ENCODE measurements at places on chromosomes 1 and 21.

DNA sequence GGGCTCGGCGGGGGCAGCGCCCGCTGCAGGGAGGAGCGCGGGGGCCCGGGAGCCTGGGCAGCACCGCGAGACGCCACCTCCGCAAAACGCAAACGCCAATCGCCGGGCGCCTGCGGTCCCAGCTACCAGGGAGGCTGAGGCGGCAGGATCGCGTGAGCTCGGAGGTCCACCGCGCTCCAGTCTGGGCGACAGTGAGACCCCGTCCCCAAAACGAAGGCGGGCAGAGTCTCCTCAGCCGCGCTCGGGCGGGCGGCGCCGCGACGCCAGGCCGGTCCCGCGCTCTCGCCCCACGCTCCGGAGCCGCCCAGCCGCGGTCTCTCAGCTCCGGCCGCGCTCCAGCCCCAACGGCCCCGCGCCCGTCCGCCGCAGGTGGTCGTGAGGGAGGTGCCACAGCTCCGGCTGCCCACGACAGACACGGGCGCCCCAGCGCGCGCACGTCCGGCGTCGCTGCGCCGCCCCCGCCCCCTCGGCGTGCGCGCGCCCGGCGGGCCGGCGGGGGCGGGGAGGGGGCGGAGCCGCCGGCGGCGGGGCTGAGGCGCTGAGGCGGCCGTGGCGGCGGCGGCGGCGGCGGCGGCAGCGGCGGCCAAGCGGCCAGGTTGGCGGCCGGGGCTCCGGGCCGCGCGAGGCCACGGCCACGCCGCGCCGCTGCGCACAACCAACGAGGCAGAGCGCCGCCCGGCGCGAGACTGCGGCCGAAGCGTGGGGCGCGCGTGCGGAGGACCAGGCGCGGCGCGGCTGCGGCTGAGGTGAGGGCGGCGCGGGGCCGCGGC is at the start of gene ADARB1:
Gene ADARB1, plus strand, starts transcription at position 533 of the 770 bp plus-strand sequence. CDS start 97,077 bp downstream, outside the sequence.
- no peak for DNase-seq

GRCh38 chr1:99180915-99181314 is 83.4 kb upstream of the PLPPR4 start:
- no peak for DNase-seq

DNA sequence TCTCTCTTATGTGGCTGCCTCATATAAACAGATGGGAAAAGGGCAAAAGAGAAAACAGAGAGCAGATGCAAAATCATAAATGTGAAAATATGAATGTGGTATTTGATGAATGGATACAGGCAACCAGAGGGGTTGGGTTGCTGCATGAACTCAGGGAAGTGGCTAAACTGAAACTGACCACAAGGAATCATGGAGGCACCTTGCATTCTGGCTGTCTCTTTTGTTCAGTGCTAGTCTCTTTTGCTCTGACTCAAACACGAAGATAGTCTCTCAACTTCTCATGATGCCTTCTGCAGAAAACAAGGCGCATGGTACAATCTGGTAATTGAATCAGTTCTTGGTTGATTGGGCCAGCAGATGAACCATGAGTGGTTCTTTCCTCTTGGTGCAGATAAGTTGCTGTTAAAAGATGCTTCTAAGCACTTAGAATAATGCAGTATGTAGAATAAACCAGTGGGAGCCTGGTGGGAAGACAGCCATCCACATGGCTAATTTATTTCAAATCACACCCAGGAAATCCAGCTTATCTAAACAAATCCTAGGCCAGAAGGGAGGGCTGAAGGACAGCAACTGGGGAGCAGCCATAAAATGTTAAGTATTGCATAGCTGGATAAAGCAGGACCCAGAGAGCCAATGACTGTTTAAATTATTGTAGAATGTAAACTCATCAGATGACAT is 64.2 kb downstream of the HLX start:
- DNase-seq = no peak

DNA sequence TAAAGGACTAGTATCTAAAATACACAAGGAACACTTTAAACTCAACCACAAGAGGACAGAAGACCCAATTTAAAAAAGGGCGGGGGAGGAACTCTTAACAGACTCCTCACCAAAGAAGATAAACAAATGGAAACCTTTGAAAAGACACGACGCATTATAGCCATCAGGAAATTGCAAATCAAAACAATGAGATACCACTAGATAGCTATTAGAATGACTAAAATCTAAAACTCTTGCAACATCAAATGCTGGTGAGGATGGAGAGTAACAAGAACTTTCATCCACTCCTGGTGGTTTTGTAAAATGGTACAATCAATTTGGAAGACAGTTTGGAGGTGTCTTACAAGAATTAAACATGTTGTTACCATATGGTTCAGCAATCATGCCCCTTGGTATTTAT is 708.2 kb downstream of the BRINP3 start:
- DNase-seq = no peak

GRCh38 chr1:152505083-152505482 is 5.5 kb upstream of the LCE5A start:
- no peak for DNase-seq

DNA sequence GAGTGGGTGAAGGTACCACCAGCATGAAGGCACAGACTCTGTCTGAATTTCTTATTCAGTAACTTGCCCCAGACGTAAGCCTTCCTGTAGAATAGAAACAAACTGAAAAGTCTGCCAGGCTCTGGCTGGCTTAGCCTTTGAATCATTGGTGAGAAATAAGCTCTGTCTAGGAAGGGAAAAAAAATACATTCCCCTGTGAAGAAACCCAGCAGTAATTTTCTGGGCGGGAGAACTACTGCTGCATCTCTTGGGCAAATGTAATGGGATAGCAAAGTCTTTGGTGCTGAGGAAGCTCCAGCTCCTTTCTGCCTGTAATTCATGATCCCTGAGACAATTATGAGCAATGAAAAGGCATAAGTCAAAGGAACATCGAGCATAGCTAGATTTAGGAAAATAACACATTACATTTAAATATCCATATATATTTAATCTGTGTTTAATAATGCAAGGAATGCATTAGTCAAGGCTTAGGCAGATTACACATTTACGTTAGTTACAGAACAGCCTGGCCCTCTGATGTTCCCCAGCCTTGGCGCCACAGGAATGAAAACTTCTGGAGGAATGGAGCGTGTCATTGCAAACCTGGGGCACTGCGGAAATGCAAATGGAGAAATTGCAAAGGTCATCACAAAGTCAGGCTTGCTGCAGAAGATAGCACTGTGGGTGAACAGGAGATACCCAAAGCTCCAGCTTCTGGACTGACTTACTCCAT is 216.3 kb upstream of the CAMK1G start:
- no peak for DNase-seq

DNA sequence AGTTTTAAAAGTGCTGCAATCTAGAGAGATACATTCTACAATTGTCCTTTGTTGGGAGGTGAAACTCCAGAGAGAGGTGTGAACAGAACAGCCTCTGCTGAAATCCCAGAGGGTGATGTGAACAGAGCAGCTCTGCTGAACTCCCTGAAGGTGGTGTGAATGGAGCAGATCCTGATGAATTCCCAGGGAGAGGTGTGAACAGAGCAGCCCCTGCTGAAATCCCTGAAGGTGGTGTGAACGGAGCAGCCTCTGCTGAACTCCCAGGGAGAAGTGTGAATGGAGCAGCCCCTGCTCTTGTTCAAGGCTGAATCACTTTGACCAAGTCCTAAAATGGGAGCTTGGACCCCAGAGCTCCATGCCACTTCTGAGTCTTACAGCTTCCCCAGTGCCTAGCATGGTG is 94.7 kb downstream of the LACTBL1 start:
- no peak for DNase-seq

Measured in T-cell (primary cell).